ENCODE measurements at places on chromosomes 2 and 18. TPM values are rescaled to one million over a fixed set of nuclear protein-coding genes. Genes with fewer than 3 reads are reported as not detected.

DNA sequence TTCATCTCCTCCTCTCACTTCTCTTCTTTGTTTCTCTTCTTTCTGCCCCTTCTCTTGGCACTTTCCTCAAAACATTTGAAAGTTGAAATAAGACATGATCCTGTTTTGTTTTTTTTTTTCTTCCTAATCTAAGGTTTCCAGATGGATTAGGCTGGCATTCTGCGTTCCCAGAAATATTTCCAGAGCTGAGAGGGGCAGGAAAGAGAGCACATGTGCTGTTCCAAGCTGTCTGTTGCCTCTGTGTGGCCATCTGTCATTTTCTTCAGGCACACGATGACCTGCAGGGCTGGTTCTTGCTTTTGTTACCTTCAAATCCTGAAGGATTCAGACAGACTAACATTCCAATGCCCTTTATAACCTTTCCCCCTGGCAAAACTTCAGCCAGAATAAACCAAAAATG lies 142.9 kb downstream of the RNF144A start:
- H3K36me3 ChIP-seq, result peaks cover 18% of the 10 kb centered on the region
- no peak for DNase-seq
- no peak overlapping the region for H3K27ac ChIP-seq
- H3K27me3 ChIP-seq, result peaks cover 3% of the 10 kb centered on the region

- peaks cover 9% of the 10 kb centered on the region for H3K27me3 ChIP-seq
- peaks cover 7% of the 10 kb centered on the region for H3K4me1 ChIP-seq
- H3K36me3 ChIP-seq, result no peaks in the 10 kb centered on the region
- H3K27ac ChIP-seq, result no peak overlapping the region
Observed at GRCh38 chr2:42041377-42042127, 6.3 kb upstream of the PKDCC start.

DNA sequence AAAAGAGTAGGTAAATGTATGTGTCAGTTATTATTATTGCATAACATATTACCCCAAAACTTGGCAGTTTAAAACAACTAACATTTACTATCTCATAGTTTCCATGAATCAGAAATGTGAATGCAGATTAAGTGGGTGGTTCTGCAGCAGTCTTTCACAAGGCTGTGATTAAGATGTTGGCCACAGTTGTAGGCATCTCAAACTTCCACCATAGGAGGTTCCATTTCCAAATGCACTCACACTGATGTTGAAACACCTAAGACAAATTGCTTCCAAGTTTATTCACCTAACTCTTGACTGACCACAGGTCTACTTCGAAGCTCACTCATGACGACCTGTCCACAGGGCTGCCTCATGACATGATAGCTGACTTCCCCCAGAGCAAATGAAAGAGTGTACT lies 360.8 kb downstream of the GRB14 start:
- no peak overlapping the region for H3K4me3 ChIP-seq
- no peak for DNase-seq
- no peaks in the 10 kb centered on the region for H3K27me3 ChIP-seq
- no peak overlapping the region for H3K27ac ChIP-seq

- H3K27me3 ChIP-seq, result peaks cover 11% of the 10 kb centered on the region
- H3K4me1 ChIP-seq, result peaks cover 42% of the 10 kb centered on the region
- H3K4me3 ChIP-seq, result peak overlapping the region; percentile 100
Observed at GRCh38 chr2:55048508-55049042, 1.7 kb downstream of the RTN4 start.

- H3K4me3 ChIP-seq, result no peak overlapping the region
- H3K27me3 ChIP-seq, result peaks cover 1% of the 10 kb centered on the region
Observed at GRCh38 chr2:69817729-69818501, 11.5 kb upstream of the GMCL1 start.

GRCh38 chr2:195343942-195344530 lies 313.0 kb upstream of the SLC39A10 start:
- H3K4me3 ChIP-seq, result no peak overlapping the region
- peaks cover 1% of the 10 kb centered on the region for H3K27me3 ChIP-seq
- H3K36me3 ChIP-seq, result no peaks in the 10 kb centered on the region

Gene SPAG16
- total RNA-seq, result 14.4 TPM

Gene RFX8
- 5.0 TPM for total RNA-seq

DNA sequence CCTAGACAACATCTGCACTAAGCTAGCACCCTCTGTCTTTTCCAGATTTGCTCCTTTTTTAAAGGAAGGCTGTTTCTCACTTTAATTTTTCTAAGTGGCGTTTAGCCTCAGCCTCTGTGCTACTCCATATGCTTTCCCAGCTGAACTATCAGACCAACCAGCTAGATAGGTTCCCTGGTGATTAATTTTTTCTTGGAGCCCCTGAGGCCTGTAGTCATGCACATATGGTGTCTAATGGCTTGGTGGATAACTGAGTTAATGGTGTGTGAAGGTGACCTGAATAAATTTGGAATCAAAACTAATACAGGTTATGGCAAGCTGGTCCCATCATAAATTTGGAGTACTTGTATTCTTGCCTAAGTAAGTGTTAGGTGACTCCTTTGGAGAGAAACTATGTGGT lies 135.5 kb downstream of the MGAT5 start:
- H3K36me3 ChIP-seq, result peaks cover 4% of the 10 kb centered on the region
- no peaks in the 10 kb centered on the region for H3K4me1 ChIP-seq
- H3K27ac ChIP-seq, result no peak overlapping the region
- DNase-seq, result no peak
- H3K4me3 ChIP-seq, result no peak overlapping the region

Gene GTF2A1L
- not detected for total RNA-seq

DNA sequence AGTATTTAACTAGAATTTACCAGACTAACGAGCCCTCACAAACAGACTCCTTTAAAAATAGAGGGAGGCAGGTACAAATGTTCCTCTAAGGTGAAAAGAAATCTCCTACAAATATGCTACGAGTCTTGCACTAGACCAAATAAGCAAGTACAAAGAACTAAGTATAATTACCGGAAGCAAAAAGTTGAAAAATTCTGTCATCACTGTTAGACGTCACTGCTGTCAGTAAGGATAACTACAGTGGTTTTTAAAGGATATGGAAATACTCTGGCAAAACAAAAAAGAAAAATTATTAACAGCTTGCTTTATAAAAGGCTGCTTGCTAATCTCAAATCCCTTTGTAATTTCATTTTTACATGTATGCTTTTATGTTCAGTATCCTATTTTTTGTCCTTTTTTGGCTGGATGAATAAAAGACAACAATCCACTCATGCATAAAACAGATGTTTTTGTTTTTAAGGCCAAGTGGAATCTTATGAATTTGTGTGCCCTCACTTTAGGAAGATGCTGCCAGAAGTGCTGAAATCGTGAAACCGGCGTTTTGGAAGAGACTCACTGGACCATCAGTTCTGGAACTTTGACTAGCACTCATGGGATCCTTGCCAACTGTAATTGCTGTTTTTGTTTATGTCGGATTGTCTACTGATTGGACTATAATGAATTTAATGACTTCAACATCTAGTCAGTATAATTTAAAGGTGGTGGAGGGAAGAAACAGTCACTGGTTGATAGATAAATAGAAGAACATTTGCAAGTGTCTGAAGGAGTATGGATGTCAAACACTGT lies 6.7 kb downstream of the ZNF521 start:
- peak overlapping the region; percentile 40 for H3K27ac ChIP-seq
- H3K4me3 ChIP-seq, result peak overlapping the region; percentile 68
- DNase-seq, result no peak
- peaks cover 14% of the 10 kb centered on the region for H3K36me3 ChIP-seq

Gene EHBP1
- 54.4 TPM for total RNA-seq

- DNase-seq, result no peak
- no peak overlapping the region for H3K4me3 ChIP-seq
- H3K36me3 ChIP-seq, result no peaks in the 10 kb centered on the region
- no peak overlapping the region for H3K27ac ChIP-seq
- H3K27me3 ChIP-seq, result peaks cover 2% of the 10 kb centered on the region
- H3K4me1 ChIP-seq, result no peaks in the 10 kb centered on the region
Observed at GRCh38 chr2:164967781-164968228, 12.5 kb upstream of the SLC38A11 start.

Gene GPR35
- 0.77 TPM for total RNA-seq

Gene CROCC2
- not detected for total RNA-seq

DNA sequence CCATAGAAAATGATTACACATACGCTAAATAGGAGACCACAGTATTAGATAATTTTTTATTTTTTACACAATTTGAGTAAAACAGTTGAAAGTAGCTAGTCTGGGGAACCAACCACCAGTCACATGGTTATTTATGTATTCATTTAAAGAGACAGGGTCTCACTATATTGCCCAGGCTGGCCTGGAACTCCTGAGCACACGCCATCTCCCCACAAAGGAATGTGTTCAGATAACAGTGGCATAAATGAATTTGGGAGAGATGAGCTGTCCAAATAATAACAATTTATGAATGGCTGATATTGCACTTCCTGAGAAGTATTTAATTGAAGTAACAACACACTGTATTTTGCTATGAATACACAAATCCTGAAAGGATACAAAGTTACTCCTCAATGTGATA lies 39.7 kb downstream of the KIDINS220 start:
- peaks cover 29% of the 10 kb centered on the region for H3K36me3 ChIP-seq
- no peak for DNase-seq
- no peaks in the 10 kb centered on the region for H3K4me1 ChIP-seq
- H3K4me3 ChIP-seq, result no peak overlapping the region
- H3K27ac ChIP-seq, result no peak overlapping the region

- peaks cover 8% of the 10 kb centered on the region for H3K36me3 ChIP-seq
- H3K27ac ChIP-seq, result no peak overlapping the region
- H3K4me1 ChIP-seq, result peaks cover 30% of the 10 kb centered on the region
- no peak for DNase-seq
- peaks cover 2% of the 10 kb centered on the region for H3K27me3 ChIP-seq
Observed at GRCh38 chr18:77121523-77121922, 11.1 kb downstream of the MBP start.

DNA sequence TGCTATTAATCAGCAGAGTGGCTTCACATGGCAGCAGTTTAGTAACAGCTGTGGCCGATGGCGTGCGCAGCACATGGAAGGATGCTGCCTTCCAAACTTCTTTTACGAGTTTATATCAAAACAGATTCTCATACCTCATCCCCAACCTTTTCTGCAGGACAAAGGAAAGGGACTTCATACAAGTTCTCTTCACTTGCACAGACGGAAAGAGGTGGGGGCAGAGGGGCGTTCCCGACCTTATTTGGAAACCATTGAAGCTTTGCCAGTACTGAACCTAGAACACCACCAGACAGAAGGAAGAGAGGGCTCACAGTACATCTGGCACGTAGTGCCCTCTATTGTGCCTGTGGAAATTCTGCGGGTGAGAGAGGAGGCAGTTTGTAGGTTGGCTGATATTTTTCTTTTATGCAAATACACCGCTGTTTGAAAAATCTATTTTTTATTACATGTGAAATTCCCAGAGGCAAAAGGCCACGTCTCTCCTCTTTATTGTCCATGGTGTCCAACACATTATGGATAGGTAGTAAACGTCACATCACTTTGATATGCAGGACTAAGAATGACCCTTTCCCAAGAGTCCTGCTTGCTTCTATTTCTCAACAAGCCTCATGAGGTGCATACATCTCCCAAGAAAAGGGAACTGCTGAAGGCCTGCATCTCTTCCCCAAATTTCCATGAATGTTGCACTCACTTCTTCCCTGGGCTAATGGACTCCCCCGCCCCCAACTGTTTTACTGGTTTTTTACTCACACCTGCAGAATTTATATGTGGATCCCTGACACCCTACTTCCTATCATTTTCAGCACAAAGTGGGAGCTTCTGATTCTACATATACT lies 31.3 kb downstream of the COLEC12 start:
- DNase-seq, result no peak
- H3K36me3 ChIP-seq, result peaks cover 9% of the 10 kb centered on the region
- peaks cover 56% of the 10 kb centered on the region for H3K4me1 ChIP-seq
- no peak overlapping the region for H3K4me3 ChIP-seq
- peak overlapping the region; percentile 36 for H3K27ac ChIP-seq
- H3K27me3 ChIP-seq, result peaks cover 3% of the 10 kb centered on the region

Gene ATP5F1A
- total RNA-seq, result 457 TPM

Gene GAD1
- total RNA-seq, result 129 TPM

- H3K4me3 ChIP-seq, result no peak overlapping the region
- H3K27ac ChIP-seq, result no peak overlapping the region
- H3K36me3 ChIP-seq, result peaks cover 24% of the 10 kb centered on the region
Observed at GRCh38 chr18:79166702-79167101, 97.5 kb downstream of the ATP9B start.

Gene DPYSL5
- 0.23 TPM for total RNA-seq

DNA sequence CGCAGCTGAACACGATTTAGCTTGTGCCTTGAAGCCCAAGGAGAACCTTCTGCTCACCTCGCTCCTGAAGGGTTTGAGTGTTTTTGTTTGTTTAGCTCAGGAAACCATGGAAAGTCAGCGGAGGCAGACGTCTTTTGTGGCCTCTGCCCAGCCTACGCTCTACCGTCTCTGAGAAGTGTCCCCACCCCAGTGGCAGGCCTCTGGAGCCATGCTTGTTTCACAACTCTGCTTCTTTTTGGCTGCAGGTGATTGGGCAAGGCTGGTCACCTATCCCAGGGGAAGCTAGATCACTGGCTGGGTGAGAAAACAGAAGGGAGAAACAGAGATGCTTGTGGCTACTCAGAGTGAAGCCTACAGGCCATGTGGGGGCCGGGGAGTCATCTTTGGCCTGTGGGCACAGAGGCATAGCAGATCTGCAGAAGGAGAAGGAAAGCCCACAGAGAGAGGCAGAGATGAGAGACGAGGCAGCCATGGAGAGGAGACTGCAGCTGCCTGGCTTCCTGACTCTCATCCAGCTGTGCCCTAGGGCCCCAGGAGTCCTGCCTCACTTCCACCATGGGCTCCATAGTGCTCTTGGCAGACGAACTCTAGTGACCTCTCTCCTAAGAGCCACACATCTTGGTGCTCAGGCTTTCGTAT lies 50.1 kb downstream of the CIB4 start:
- DNase-seq, result no peak
- H3K4me1 ChIP-seq, result peaks cover 12% of the 10 kb centered on the region
- no peaks in the 10 kb centered on the region for H3K36me3 ChIP-seq
- no peak overlapping the region for H3K4me3 ChIP-seq

Gene BOK
- total RNA-seq, result 110 TPM

Gene STARD6
- 0.54 TPM for total RNA-seq

GRCh38 chr2:211881449-211881848 lies 657.2 kb downstream of the ERBB4 start:
- DNase-seq, result no peak
- H3K4me3 ChIP-seq, result no peak overlapping the region
- H3K27ac ChIP-seq, result no peak overlapping the region

Gene DOK6
- total RNA-seq, result 2.2 TPM

Gene IMPACT
- total RNA-seq, result 35.4 TPM

- peaks cover 15% of the 10 kb centered on the region for H3K27me3 ChIP-seq
- H3K4me3 ChIP-seq, result no peak overlapping the region
- H3K36me3 ChIP-seq, result peaks cover 13% of the 10 kb centered on the region
- H3K4me1 ChIP-seq, result peaks cover 20% of the 10 kb centered on the region
- H3K27ac ChIP-seq, result no peak overlapping the region
Observed at GRCh38 chr18:55380589-55380988, 207.4 kb downstream of the TCF4 start.
